ENCODE measurements at places on chromosomes 3 and 15.
A peak's percentile ranks its signal among the peaks of the same experiment; 100 is the strongest.

DNA sequence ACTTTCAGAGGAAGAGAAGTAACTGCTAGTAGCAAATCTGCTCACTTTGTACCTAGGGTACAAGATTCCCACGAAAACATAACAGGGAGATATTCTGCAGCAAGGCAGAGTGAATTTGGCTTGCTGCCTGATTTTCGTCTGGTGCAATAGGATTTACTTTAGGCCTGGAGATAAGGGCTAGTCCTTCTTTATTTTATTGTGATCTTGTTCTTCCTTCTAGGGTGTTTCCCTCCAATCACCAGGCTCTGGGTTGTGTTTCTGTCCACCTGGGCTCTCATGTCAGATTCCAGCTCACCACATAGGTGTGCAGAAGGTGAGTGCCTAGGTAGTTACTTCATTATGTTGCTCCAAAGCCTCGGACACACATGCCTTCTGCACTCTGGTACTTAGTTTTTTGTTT lies 211.8 kb upstream of the RGMA start:
- DNase-seq = no peak

DNA sequence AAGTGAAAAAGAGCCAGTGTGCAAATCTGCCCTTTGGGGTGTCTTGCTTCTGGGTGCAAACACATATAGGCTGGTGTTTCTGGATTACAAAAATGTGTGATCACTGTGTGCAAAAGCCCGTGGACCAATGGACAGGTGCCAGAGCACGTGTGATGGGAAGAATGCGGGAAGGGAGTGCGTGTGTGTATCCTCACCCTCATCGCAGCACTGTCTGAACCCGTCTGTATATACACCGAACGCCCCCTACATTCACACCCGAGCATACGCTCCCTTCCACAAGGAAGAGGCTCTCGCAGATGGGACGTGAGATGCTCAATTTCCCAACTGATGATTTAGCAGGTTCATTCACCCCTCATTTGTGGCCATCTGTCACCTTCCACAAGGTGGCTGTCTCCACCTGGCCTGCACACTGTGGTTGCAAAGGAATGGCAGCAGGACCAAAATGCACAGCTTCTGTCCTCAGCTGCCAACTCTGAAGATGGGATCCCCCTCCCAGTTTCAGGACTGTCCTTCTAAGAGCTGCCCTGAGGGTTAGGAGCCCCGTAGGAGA lies 19.4 kb upstream of the SLC6A1 start:
- no peak for DNase-seq

DNA sequence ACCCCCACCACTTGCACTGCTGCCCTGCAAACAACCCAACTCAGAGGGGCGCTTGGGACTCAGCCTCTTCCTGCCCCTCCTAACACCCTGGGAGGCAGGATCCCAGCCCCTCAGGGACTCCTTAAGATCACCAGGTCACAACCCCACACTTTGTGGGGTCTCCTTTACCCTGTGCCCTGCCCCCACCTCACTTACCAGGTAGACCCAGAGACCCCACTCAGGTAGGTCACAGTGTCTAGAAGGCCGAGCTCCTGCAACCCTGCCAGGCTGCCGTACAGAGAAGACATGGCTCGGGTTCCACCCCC lies 9.1 kb downstream of the PLA2G4F start:
- DNase-seq = no peak

DNA sequence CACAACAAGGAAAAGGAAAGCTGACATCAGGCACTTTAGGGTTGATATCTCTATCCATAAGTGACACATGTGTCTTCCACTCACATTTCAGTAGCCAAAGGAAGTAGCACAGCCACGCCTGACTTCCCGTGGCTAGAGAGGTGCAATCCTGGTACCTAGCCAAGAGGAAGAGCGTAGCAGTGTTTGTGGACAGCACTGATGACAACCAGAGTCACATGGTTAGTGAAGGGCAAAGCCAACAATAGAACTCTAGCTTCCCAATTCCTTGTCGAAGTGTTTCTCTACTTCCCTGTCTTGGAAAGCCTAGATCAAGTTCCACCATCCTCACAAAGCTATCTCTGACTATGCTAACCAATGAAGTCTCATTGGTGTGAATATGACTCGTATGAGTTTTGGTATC lies 189.2 kb downstream of the RSL24D1 start:
- DNase-seq = no peak

GRCh38 chr3:76352051-76352450 lies 566.7 kb upstream of the ZNF717 start:
- no peak for DNase-seq

GRCh38 chr3:128875556-128876120 lies 3.8 kb upstream of the ACAD9 start:
- DNase-seq = peak; percentile 17

DNA sequence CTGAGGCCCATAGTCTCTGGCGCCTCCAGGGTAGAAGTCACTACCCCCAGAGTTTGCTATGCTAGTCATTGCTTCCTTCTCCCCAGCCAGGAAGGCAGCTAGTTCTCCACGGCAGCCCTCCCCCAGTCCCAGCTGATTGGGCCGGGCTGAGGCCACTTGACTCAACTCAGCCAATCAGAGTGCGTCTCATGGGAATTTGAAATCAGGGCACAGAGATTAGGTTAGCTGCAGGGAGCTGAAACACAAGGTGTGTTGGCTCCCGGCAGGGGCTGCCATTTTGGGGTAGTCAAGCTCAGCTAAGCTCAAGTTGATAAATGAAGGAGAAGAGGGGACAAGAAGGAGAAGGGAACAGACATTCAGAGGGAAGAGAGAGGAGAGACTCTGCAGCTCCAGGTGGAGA lies 32.8 kb downstream of the LINGO1 start:
- DNase-seq = no peak

DNA sequence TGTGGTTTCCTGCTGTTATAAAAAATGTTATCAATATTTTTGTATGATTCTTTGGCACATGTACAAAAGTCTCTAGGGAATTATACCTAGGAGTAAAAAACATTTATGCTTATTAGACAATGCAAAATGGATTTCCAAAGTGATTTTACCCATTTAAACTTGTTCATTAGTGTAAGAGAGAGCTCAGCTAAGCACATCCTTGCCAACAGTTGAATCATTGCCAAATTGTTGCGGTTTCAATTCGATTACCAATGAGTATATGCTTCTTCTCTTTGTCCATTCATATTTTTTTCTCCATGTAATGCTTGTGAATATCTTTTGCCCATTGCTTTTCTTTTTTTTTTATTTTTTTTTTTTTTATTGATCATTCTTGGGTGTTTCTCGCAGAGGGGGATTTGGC lies 17.2 kb downstream of the CASR start:
- DNase-seq = no peak

DNA sequence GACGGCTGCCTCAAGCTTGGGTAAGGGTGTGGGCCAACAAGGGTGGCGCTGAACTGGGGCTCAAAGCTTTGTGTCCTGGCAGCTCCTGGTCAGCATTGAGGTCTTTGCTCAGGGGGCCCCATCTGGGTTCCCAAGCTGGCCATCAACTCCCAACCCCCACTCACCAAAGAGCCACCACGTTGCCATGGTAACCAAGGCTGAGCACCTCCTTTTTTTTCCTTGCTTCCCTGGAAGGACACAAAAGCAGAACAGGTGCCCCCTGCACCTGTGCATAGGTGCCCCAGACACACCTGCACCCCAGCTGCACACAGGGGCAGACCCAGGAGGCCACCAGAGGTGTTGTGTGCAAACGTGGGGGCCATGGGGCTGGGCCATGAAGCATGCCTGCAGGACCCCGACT lies 16.5 kb downstream of the UROC1 start:
- no peak for DNase-seq

DNA sequence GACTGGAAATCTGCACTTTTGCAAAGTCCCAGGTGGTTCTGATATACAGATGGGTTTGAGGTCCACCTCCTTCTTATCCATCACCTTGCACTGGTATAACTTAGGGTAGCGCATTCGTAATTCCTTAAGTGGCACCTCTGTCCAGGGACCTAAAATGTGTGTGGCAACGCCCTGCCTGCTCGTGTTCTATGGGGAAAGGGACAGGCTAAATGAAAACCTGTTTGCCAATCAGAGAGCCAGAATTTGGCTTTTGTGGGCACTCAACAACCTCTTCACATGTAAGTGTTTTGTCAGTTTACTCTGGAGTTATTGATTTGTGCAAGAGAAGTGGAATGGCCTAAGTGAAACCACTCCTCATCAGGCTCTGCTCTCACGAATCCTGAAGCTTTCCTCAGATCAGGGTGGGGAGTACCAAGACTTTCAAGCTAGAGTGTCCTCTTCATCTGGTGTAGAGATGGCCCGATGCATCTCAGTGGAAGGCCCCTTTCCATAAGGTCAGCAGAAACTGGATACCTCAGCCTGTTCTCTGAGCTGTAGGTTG lies 138.3 kb downstream of the ALDH1A2 start:
- DNase-seq = no peak

DNA sequence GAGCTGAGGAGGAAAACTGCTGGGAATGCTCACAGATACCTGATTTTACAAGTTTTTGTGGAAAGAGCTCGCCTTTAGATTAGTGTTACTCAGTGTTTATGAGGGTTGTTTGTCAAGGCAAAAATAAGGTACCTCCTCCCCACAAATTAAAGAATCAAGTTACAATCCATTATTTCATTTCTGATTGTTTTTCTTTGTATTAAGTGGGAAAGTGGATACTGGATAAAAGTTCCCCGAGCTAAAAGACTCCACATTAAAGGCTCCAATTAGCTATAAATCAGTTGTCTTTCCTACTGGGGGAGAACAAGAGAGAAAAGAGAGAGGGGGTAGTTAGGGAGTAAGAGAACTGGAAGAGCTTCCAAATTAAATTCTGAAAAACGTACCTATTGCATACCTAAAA lies 1.9 kb downstream of the ALDH1A2 start:
- no peak for DNase-seq

GRCh38 chr15:49610157-49610918 lies 10.3 kb downstream of the FAM227B start:
- no peak for DNase-seq

GRCh38 chr3:8357859-8358258 lies 143.8 kb upstream of the LMCD1 start:
- DNase-seq = no peak

GRCh38 chr3:156727519-156728205 lies 53.3 kb downstream of the TIPARP start:
- no peak for DNase-seq

DNA sequence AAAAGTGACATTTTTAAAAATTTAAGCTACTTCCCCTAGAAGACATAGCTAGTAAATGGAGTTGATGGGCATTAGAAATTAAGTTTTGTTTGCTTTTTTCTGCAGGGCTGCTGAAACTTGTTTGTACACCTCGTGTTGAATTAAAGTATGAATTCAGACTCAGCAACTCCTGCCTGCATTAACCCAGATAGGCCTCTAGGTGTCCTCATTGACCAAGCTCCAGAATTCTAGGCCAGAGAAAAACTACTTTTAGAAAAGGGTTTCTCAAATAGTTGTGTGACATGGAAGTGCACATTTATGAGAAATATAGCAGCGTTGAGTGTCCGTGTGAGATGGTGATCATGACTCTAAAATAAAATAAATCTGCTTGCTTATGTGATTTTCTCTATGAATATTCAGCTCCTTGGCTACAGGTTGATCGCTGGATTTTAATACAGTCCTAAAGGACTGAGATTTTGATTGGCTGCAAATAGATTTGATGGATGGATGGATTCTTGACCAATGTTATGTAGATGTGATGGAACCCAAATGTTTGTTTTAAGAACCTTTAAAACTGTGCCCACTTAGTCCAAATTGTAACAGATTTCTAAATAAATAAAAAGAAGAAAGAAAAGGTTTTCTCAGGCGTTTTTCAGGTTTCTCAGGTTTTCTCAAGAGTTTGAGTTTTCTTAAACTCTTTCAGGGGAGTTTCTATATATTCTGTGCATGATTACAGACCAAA lies 39.4 kb upstream of the LMOD3 start:
- DNase-seq = peak; percentile 7

DNA sequence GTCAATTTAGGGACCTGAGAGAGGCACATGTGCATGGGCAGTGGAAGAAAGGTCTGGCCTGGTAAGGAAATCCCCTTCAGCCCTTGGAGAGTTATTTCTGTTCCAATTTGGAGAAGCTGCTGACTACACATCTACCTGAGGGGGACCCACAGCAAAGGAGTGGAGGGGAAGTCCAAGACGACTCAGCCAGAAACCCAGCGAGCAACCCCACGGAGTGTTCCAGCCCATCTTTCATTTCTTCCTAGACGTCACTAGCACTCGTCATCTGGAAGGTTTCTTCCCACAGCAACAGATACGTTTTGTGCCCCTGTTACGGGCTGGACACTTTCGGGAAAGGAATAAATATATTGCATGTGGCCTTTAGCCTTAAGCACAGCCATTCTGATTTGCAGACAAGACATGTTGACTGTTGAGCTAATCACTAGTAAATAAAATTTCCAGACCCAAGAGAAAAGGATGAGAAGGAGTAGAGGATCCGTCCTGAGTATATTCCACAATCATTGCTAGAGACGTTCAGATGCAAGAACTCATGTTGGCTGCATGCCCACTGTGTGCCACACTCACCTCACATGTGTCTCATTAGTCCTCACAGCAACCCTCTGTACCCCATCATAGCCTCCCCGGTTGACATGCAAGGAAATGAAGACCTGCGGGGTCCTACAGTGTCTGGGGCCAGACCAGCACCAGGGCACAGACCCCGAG lies 7.8 kb upstream of the FAM174B start:
- DNase-seq = peak; percentile 43

DNA sequence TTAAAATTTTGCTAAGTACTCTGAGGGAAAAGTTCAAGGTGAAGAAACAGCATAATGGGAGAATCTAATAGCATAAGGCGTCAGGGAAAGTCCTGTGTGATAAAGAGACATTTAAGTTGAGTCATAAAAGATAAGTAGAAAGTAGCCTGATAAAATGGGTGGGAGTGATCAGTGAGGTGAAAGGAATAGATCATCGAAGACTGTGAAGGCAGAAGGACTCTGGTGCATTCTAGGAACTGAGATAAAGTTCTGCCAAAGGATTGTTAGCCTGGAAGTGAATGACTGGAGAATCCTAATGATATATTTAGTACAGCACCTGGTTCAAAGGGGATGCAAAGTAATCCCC lies 149.9 kb downstream of the CFAP20DC start:
- DNase-seq = no peak

- no peak for DNase-seq
Measured at GRCh38 chr3:13561376-13561775, 12.5 kb downstream of the FBLN2 start.

All from stimulated activated CD8-positive, alpha-beta memory T cell treated with anti-CD3 and anti-CD28 coated beads, Interleukin-7, amount 100 ng/mL, for 48 hours (primary cell).